ENCODE measurements at places on chromosomes 7 and 10.

DNA sequence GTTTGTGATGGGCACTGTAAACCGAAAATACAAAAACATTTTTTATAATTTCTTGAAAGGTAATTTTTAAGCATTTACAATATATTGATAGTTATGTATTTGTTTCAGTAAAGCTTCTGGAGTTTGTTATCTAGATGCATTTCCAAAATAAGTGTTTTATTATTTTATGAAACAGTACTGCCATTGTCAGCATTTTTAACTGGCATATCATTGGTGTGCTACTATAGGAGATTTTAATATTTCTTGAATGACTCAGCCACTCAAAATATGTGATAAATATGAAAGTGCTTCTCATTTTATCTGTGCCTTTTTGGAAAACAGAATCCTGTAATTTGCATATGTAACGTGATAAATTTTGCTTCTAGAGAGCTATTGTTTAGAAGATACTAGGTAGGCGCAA, 97.9 kb downstream of the ANKIB1 start:
- no peak for DNase-seq

DNA sequence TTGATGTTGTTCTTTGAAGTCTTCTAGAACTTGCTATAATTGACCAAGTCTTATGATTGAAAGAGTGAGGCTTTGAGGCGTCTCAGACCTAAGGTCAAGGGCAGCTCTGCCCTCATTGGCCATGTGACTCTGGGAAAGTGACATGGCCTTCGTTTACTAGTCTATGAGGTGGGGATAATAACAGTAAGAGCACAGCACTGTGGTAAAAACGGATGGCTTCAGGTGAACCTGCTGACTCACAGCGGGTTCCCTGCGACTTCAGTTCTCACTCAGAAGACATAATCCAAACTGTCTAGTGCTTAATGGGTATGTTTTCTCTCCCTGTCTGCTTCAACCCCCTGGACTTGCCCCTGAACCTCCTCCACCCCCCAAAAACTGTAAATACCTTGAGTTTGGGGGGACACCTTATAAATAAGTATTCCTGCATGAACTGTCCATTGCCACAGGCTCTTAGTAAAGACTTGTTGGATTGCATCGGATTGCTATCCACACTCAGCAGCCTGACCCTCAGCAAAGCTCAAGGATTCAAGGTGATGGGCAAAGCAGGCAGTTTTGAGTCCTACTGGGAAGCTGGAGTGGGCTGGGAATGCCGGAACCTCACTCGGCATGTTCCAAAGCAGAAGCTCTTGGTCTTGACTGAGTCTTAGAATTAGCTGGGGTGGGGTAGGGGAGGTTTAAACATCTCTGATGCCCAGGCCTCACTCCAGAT, 304.6 kb downstream of the KLF6 start:
- no peak for DNase-seq

DNA sequence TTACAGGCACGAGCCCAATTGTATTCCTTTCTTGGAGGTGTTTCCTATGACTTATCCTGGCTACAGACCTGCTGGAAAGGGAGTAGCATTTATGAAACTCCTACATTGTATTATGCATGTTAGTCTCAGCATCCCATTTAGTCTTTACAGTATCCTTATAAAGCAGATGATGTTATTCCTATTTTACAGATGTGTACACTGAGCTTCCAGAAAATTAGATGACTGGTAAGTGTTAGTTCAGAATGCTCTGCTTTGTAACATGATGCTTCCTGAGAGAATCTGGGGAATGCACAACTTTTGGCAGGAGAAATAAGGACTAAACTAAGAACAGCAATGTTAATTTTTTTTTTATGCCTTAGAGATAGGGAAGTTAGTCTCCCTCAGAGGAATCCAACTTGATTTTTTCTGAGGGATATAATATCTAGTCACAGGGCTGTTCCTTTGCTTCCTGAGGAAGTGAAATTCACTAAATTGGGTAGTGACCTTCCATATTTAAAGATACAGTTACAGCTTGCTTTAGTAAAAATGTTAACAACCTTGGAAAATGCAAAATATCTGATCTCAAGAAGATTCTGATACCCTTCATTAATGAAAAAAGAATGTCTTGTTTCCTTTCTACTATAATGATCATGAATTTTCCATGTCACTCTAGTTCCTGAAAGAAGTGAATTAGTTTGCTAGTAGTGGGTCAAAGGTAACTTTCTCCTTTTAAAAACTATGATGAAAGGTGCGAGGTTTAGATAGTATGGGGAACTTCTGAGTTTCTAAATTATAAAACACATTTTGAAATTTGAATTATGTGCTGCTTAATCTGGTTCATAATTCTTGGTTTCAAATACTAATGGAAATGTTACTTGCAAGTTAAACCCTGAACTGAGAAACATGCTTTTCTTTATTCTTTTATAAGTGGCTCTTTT, 194.0 kb upstream of the PRPS1L1 start:
- DNase-seq = no peak

GRCh38 chr7:84022684-84023308, 171.8 kb downstream of the SEMA3A start:
- peak; percentile 26 for DNase-seq

- no peak for DNase-seq
Measured at GRCh38 chr7:135910393-135911036, 66.6 kb downstream of the MTPN start.

- DNase-seq = no peak
Measured at GRCh38 chr10:354901-355617, 219.8 kb downstream of the ZMYND11 start.

GRCh38 chr7:43557831-43558495, 24.9 kb upstream of the STK17A start:
- DNase-seq = no peak

DNA sequence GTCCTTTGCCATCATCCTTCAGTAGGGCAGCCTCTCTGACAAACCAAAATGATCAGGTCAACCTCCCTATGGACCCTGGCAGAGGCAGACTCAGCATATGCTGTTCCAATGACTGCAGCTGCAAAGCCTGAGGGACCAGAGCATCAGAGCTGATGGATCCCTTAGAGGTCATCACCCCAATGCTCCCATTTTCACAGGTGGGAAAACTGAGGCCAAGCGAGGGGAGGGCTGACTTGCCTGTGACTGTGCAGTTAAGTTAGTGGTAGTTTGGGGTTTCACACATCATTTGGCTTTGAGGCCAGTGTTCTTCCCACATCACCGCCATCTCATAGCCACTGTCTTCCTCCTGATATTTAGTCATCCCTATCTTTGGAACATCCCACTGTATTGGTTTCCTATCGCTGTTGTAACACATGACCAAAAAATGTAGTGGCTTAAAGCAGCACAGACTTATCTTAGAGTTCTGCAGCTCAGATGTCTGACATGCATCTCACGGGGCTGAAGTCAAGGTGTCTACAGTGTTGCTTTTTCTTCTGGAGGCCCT, 69.3 kb upstream of the PDZD8 start:
- DNase-seq = no peak

DNA sequence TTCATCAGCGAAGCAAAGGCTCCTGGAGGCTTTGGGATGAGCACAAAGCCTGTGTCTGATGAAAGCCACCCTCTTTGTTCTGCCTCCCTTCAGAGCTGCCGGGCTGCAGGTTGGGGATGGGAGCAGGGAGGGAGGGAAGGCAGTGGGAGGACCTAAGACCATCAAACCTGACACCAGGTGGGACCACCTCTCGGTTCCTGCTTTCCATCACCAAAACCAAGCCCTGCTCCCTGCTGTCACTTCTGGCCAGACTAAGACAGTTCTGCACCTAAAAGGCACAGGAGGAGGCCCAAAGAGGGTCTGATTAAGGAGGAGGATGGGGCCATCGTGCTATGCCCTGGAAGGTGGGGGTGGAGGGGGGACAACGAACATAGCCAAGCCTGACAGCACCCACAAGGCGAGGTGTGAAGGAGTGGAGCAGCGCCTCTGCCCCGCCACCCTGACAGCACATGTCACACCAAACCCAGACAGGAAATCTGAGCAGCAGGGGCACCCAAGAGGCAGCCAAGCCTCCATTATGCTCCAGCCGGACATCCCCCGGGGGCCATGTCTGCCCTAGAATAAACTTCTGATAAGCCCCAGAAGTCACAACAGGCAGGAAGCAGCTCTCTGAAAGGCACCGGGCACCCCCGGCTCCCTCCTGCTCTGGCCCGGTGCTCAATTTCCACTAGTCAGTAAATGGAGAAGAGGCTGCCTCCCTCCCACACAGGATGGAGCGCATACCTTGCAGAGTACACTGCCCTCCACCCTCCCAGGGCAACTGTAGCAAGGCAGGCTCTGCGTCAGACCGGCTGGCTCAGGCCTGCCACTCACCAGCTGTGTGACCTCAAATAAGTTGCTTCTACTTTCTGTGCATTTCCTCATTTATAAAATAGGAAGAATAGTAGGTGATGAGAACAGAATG, 48.9 kb downstream of the DLG5 start:
- DNase-seq = no peak

- no peak for DNase-seq
Measured at GRCh38 chr7:107914831-107915230, 23.8 kb downstream of the DLD start.

GRCh38 chr7:66301737-66302136, 96.6 kb downstream of the TPST1 start:
- no peak for DNase-seq

- DNase-seq = no peak
Measured at GRCh38 chr7:129887865-129888264, 64.9 kb downstream of the UBE2H start.

- DNase-seq = peak; percentile 4
Measured at GRCh38 chr10:28991333-28992270, 297.3 kb upstream of the LYZL1 start.

- no peak for DNase-seq
Measured at GRCh38 chr10:102504976-102505300, 1.2 kb downstream of the SUFU start.

GRCh38 chr10:48452879-48453412, 146.5 kb downstream of the MAPK8 start:
- no peak for DNase-seq

- DNase-seq = no peak
Measured at GRCh38 chr10:58237014-58237834, 30.5 kb downstream of the IPMK start.

GRCh38 chr10:127887541-127888415, 5.0 kb downstream of the CLRN3 start:
- DNase-seq = no peak

DNA sequence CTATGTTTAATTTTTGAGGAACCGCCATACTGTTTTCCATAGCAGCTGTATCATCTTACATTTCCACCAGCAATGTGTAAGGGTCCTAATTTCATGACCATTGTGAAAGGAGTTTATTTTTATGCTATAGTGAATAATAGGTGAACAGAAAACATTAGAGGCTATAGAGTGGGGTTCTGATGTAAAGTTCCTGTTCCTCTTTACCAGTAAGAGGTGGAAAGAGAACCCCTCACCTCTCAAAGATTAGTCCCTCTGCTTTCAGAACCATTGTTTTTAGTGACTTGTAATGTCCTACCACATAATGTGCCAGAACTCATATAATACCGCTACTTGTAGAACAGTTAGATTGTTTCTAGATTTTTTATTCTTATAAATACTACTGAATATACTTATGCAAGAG, 34.2 kb downstream of the SUFU start:
- DNase-seq = no peak

GRCh38 chr10:119373294-119374102, 166.1 kb downstream of the GRK5 start:
- no peak for DNase-seq

DNA sequence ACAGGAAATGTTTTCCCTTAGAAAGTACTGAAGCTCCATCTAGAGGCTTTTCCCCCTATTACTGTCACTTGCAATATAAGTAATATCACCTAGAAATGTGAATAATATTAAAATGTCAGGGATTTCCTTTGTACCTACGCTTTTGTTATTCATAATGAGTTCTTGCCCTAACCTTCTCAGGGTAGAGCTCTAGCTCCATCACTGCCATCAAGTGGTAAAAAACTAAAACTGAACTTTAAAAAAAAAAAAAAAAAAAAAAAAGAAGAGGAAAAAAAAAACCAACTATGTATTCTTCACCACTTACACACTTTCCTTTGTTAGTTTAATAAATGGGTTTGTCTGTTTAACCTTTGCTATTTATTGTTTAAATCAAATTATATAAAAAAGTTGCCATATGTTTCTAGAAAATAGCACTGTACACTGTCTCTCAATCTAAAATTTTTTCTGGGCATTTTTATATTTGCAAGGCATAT, 49.9 kb downstream of the DNAJC1 start:
- no peak for DNase-seq

- DNase-seq = no peak
Measured at GRCh38 chr10:47111329-47111862, 188.6 kb upstream of the GDF10 start.

DNA sequence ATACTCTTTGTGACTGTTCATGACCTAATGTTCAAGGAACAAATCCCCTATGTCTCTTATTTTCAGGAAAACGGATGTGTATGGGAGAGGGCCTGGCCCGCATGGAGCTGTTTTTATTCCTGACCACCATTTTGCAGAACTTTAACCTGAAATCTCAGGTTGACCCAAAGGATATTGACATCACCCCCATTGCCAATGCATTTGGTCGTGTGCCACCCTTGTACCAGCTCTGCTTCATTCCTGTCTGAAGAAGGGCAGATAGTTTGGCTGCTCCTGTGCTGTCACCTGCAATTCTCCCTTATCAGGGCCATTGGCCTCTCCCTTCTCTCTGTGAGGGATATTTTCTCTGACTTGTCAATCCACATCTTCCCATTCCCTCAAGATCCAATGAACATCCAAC, 27.3 kb upstream of the CYP2C19 start:
- DNase-seq = no peak

DNA sequence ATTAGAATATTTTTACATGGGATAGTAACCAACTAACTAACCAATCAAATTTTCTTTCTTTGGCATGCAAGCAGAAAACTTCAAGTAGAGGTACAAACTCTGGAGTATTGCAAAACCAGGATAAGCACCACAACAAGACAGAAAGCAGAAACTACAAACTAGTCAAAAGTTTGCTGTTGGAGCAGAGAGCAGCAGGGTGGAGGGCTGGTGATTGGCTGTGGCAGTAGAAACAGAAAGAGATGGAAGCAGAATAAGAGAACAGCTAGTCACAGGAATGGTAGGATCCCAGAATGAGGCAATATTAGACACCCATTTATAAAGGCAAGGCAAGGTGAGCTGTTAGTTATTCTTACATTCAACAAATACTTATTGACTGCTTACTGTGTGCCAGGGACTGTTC, 6.8 kb upstream of the MACC1 start:
- DNase-seq = no peak

Data from NCI-H187 (cell line).